Upper lobe of right lung (tissue), 1 donor: ENCODE measurements at places on chromosomes 13 and 19.

DNA sequence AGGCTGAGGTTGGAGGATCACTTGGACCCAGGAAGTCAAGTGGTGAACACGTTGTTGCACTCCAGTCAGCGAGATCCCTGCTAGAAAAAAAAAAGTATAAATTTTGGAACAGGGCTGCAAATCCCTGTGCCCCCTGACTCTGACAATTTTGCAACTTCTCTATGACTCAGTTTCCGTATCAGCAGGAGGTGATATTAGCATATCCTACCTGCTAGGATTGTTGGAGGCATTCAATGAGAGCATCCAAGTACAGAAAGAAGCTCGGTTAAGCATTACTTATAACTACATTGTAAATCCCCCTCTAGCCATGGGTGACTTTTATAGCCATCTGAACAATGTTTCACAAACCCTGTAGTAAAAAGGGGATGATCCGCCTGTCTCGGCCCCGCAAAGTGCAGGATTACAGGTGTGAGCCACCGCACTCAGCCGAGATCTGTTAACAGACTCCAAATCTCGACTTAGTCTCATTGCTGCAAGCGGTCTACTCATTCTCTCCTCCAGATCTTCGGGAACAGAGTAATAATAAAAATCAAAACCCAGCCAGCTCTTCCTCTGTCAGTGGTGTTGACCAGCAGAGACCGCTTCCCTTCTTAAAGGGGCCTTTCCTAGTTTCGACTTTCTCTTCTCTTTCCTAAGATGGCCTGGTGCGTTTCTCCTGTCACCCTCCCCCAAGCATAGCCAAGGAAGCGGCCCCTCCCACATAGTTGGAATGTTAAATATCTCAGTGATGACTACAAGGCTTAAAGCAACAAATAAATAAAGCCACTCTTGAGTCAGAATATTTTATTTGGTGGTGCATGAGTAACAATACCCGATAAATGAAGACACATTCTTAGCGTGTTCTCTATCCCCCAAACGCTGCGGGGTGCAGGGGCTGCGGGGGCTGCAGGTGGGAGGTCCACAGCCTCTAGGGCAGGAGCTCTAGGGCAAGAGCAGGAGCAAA, 10.3 kb upstream of the BICRA start:
- DNase-seq, result no peak

GRCh38 chr19:2691951-2692350, 10.5 kb downstream of the GNG7 start:
- DNase-seq, result no peak

GRCh38 chr13:97141564-97142005, 80.5 kb upstream of the MBNL2 start:
- no peak for DNase-seq

DNA sequence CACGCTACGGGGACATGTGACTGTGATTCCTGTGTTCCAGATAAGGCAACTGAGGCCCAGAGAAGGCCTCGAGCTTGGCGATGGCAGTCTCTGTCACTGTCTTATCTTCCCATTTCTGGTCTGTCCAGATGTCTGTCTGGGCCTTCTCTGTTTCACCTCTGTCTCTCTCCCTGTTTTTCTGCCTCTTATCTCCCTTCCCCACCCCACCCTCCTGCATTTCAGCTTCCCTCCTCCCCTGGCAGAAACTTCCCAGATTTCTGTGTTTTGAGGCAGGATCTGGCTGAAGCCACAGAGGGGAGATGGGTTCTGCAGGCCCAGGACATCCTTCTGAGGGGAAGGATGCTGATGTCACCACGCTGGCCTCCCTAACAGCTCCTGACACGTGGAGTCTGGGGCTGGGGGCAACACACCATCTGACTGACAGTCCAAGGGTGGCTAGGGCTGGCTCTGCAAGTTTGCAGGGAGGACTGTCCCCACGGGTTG, 14.4 kb downstream of the PAK4 start:
- DNase-seq, result no peak

GRCh38 chr19:46299004-46299509, 2.2 kb downstream of the HIF3A start:
- DNase-seq, result peak; percentile 97

DNA sequence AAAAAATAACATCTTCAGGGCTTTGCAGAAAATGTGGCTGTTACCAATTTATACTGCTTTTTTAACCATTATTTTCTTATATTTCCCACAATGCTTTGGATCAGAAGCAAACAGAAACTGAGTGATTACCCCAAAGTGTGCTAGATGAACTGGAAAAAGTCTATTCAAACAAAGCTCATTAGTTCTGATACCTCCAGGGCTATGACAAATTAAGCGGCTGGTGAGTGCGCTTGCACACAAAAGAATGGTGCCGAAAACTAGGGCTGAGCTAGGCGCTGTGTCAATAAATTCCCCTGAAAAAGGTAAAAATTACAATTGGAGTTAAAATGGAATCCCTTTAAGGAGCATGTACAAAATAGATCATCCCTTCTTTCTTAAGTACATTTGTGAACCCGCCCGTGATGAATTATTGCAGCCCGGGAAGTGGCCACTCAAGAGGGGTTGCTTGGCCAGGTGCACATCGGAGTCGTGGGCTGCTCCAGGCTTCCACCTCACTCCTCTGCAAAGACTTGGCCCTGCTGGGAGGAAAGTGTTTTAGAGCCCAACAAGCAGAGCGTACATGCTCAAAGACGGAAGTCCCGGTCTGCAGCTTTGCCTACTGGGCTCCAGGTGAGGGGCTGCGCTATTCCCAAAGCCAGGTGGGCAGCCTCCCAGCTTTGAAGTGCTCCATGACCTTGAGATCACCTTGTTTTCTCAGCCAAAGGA, 164.0 kb upstream of the ZNF507 start:
- DNase-seq, result no peak

DNA sequence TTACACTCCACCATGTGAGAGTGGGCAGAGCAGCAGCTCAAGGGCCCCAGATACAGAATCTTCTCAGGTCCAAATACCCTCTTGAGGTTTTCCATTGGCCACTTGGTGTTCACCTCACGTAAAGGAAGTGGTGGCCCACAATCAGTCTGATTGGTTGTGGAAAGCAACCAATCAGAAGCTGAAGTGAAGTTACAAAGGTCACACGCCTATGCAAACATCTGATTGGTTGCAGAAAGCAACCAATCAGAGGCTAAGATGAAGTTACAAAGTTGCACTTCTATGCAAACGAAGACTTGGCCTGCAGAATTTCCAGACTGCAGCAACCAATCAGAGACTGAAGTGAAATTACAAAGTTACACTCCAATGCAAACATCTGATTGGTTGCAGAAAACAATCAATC, 14.3 kb upstream of the TM9SF2 start:
- no peak for DNase-seq

DNA sequence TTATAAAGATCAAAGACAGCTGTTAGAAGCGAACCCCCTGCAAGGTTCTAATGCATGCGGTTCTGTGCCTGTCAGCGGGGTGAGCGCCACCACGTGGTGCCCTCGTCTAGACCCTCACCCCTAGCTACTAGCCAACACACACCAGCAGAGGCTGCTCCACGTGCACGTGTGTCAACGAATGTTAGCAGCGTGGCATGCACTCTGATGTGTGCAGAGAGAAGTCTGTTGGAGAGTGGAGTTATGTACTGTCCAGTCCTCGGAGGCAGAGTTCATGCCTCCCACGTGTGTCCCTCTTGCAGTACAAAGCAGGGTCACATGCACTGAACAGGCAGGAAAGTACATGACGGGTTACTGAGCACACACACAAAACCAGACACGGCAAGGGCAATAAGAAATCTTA, 75.0 kb upstream of the SLC15A1 start:
- DNase-seq, result no peak

DNA sequence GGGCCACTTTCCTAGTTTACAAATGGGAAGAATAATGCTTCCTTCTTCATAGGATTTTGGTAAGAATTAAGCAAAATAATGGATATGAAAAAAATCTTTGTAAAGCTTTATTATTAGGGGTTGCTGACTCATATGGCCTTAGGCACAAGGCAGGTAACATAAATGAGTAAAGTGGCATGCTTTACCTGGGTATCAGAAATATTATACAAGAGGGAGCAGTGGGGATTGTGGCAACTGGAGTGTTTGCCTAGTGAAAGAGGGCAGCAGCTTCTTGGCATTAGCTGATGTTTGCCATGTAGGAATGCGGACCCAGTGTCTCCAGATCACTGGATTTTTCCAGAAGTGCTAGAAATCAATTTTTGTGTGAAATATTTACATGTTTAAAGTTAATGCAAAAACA, 19.5 kb downstream of the WDFY2 start:
- DNase-seq, result no peak

DNA sequence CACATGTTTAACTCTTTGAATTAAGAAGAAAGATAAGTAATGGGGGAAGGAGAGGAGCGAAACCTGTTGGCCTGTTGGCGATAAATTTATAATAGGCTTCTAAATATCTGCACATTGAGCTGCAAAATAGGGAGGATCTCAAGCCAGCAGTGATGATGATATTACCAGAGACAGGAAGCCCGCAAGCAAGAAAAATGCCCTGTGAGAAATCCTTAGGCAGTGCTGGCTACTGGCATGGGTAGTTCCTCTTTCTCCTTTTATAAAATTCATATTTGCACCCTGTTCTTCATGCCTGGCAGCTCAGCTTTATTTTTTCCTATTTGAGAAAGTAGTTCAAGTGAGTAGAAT, 858 bp upstream of the USP12 start:
- DNase-seq, result no peak

DNA sequence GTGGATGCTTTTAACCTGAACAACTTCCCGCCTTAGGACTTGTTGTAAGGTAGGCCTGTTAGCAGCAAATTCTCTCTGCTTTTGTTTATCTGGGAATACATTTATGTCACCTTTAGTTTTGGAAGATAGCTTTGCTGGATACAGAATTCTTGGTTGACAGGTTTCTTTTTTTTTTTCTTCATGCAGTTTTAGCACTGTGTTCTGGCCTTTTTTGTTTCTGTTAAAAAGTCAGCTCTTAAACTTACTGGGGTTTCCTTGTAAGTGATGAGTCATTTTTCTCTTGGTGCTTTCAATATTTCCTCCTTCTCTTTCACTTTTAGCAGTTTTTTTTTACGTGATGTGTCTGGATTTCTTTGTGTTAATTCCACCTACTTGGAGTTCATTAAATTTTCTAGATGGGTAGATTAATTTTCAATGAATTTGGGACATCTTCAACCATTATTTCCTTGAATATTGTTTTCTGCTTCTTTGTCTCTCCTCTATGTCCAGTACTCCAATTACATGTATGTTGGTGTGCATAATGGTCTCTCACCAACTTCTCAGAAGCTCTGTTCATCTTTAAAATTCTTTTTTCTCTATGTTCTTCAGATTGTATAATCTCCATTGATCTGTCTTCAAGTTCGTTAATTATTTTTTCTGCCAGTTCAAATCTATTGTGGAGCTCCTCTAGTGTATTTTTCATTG, 188.2 kb upstream of the ZNF536 start:
- DNase-seq, result no peak
